ENCODE measurements at places on chromosomes 11 and 22.

DNA sequence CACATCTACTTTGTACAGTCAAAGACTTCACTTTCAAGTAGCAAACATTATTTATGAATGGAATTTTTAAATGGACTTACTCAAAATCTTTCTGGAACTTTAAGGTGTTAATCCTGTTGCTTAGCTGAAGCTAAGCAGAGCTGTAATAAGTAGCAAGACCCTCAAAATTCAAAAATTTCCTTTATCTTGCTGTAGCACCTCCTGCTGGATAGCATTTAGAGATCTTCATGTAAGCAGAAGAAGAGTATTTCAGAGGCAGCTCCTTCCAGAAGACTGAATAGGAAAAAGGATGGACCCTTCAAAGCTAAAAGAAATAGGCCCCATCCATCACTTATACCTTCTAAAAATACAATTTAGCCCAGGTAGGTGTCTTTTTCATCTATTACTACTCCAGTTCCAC is 3.4 kb downstream of the PHF21A start:
- DNase-seq = no peak

GRCh38 chr22:22450343-22450839 is 58.2 kb downstream of the ZNF280B start:
- no peak for DNase-seq

DNA sequence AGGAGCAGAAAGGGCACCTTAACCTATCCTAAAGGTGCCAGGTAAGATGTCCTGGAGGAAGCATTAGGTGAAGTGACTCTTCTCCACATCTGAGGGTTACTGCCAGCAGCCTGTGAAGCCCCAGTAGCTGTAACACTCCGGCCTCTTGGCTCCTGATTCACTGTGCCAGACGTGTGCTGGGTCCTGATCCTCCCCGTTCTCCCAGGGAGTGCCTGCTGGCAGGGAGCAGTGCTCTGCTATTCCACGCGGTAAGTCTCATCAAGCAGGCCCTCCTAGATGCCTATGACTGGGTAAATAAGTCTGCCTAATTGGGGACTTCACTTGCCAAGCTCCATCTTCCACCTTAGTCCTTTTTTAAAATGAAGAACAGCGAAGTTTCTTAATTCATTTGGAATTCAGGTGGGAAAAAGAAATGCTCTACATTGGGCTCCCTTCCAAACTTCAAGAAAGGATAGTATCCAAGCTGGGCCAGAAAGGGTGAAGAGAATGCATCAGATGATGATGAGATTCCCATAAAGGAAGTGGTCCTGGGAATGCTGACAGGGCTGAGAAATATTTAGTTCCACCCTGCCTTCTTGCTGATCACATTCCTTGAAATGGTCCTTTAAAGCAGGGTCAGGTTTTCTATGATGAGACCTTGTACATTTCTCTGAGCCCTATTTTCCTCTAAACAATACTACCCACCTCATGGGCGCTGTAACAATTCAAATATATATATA is 188.0 kb downstream of the MAML2 start:
- no peak for DNase-seq

- DNase-seq = no peak
Observed at GRCh38 chr11:10568486-10568941, at the start of gene LYVE1. Gene LYVE1, minus strand, starts transcription at chr11:10568665. Its CDS starts 133 bp downstream, at chr11:10568532.

GRCh38 chr22:47114813-47115517 is 352.5 kb downstream of the TBC1D22A start:
- DNase-seq = no peak

DNA sequence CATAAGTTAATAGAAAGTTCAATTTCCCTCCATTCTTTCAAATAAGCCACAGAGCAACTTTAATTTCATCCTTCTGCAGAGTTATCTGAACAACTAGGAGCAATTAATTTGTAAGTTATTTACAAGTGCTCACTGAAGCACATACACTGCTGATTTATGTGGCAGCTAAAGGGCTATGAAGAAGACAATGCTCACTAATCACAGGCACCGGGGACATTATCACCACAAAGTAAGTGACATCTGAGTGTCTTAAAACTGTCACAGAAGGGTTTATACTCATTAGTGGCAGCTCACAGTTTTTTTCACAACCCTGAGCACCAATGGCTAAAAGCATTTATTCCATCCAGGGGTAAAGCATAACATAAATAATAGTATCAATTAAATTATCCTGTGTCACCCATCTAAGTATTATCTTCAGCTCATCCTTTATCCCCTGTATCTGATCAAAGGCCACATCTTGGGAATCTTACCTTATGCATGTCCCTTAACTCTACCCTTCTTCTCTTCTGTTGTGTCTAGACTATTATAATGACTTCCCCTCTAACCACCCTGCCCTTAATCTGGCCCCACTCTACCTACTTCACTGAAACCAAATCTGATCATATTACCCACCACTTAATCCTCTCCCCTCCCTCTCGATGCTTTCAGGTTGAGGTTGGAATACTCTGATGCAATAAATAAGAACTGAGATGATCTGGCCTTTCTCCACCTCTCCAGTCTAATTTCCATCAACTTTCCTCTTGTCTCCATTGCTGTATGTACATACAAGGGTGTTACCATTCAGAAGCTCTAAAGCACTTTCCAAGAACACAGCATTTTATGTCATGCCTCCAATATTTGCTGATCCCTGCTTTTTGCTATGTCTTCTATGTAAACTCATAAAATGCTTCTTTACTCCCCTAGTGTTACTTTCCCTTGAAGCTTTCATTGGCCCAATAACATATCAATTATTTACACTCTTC is 252.7 kb downstream of the CASP12 start:
- no peak for DNase-seq

- no peak for DNase-seq
Observed at GRCh38 chr22:34776817-34777216, 289.1 kb upstream of the ISX start.

DNA sequence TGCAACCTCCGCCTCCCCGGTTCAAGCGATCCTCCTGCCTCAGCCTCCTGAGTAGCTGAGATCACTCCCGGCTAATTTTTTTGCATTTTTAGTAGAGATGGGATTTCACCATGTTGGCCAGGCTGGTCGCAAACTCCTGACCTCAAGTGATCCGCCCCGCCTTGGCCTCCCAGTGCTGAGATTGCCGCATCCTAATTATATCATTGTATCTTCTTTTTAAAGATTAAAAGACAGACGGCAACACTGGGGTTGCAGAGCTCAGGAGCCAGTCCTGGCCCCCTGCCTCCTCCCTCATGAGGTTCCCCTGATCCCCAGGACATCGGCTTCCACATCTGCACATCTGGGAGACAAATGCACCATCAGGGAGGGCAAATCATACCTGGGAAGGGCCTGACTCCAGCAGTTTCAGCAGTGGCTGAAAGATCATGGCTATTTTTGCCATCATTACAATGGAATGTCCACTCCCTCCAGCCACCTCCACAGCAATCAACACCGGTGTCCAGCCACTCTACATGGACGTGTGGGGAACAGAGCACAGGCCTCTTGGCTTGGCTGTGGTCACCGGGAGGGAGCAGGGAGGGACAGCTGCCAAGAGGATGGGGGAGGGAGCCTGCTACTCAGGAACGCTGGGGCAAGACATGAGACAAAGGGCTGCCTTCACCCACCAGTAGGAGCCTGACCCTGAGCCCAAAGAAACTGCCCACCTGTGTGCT is 9.2 kb upstream of the CELSR1 start:
- no peak for DNase-seq

- no peak for DNase-seq
Observed at GRCh38 chr11:78595436-78596130, 20.9 kb upstream of the NARS2 start.

DNA sequence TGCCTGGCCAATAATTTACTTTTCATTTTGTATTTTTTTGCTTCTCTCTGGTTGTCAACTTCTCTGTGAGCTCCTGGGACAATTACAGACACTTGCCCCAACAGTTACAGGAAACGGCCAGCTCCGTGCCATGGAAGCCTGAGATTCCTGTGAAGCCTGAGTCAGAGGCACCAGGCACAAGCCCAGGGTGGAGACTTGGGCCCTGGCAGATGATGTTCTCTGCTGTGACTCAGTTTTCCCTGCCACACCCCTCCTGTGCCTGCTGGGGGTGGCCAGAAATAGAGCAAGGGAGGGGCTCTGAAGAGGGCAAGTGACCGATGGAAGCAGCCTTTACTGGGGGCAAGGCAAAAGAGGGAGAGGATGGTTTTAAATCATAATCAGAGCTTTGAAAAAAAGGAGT is 4.9 kb downstream of the ATP5MGL start:
- no peak for DNase-seq

GRCh38 chr11:119578521-119579191 is 150.3 kb downstream of the NECTIN1 start:
- no peak for DNase-seq

- no peak for DNase-seq
Observed at GRCh38 chr11:105202422-105202821, 62.9 kb upstream of the CARD18 start.

- DNase-seq = no peak
Observed at GRCh38 chr11:46075168-46075567, 46.1 kb downstream of the PHF21A start.

GRCh38 chr22:17243524-17243923 is 24.3 kb upstream of the ADA2 start:
- DNase-seq = no peak

- no peak for DNase-seq
Observed at GRCh38 chr11:31957674-31958073, 133.2 kb upstream of the RCN1 start.

DNA sequence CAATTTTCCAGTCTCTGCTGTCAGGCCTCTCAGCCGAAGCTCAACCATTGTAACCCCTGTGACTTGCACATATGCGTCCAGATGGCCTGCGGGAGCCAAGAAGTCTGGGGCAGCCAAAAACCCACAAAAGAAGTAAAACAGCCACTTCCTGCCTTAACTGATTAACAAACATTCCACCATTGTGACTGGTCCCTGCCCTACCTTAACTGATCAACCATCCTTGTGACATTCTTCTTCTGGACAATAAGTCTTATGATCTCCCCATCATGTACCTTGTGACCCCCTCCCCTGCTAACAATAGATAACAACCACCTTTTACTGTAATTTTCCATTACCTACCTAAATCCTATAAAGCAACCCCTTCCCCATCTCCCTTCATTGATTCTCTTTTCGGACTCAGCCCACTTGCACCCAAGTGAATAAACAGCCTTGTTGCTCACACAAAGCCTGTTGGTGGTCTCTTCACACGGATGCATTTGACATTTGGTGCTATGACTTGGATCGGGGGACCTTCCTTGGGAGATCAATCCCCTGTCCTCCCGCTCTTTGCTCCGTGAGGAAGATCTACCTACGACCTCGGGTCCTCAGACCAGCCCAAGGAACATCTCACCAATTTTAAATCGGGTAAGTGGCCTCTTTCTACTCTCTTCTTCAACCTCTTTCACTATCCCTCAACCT is 1.3 kb upstream of the NDUFC2 start:
- DNase-seq = no peak

DNA sequence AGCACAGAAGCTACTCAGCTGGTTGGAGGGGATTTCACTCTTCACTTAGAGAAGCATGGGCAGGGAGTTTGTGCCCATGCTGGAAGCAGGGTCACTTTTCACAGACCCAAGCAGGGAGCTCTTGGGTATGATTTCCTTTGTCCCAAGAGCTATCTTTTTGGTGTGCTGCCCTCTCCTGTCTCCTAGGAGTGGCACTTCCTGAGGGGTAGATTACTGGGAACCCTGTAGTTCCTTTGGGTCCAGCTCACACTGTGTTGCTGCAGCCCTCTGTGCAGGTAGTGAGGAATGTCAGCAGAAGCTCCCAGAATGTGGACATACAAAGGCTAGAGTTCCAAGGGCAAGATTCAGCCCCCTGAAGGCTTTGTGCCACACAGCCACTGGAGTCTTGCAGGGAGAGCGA is 537.1 kb upstream of the ANO3 start:
- no peak for DNase-seq

DNA sequence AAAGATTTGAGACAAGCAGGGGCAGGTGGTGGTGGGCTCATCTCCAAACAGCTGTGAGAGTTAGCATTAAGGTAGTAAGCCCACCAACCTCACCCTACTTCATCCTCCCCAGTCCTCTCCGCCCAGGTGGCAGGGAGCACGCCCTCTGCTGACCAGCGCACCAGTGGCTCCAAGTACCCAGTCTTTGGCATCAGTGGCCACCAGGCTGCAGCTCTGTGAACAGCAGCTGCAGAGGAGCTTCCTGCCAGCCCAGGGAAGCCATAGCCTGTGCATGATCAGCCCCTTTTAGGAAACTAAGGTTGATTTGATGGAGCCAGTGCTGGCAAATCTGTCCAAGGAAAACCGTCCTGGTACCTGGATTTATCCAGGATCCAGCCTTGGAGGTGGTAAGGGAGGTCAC is 21.7 kb downstream of the CAVIN3 start:
- no peak for DNase-seq

DNA sequence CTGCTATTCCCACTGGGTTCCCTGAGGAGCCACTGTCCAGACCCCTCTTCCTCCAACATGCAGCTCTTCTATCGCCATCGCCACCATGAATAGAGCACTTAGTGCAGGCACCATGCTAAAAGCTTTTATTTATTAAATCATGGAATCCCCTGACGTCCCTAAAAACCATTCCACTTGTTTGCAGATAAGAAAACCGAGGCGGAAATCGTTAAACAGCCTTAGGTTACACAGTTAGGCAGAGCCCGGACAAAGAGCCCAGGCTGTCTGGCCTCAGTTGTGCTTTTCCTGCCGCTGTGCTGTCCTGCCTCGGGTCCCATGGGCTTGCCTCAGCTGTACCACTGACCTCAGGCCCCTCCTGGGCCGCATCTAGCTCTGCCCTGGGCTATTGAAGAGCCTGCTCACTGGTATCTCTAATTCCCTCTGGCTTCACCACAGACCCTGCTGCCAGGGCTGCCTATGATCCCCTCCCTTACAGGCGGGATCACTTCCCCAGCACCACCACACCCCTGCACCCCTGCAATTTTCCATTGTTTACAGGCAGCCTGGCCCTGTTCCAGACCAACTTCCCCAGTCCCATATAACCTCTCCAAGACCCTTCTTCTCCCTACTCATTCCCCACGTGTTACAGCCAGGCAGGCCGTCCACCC is 13.0 kb upstream of the TUB start:
- no peak for DNase-seq

DNA sequence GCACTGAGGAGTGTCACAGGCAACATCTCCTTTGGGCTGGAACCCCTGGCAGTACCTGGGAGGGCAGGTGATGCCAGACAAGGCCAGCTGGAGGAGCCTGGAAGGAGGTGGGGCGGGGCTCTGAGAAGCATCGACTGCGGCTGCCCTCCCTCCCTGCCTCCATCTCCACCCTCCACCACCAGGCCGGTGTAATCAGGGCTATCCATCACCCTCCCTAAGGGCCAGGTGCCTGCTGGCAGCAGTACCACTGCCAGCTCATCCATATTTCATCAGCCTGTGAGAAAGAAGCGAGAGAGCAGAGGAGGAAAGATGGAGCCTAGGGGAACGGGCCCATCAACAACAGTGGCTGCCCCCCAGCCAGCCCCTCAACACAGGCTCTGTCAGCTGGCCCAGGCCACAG is 51.4 kb upstream of the RASD2 start:
- no peak for DNase-seq

DNA sequence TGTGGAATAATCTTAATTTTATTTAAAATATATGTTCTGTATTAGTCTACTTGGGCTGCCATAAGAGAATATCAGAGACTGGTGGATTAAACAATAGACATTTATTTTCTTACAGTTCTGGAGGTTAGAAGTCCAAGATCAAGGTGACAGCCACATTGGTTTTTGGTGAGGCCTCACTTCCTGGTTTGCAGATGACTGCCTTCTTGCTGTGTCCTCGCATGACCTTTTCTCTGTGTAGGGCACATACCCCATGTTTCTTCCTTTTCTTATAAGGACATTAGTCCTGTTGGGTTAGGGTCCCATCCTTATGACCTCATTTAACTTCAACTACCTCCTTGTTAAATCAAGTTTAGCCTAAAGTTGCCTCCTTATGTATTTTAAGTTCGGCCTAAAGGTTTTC is 202.7 kb upstream of the MPPED2 start:
- no peak for DNase-seq
